ENCODE measurements at places on chromosomes 2 and 18. TPM values are rescaled to one million over a fixed set of nuclear protein-coding genes. Genes with fewer than 3 reads are reported as not detected.

MC2R gene
- not detected for total RNA-seq

UCN gene
- total RNA-seq, result 2.3 TPM

CCDC74A gene
- total RNA-seq, result 17.5 TPM

COBLL1 gene
- total RNA-seq, result 4.1 TPM

GPAT2 gene
- 5.4 TPM for total RNA-seq

FAM237A gene
- not detected for total RNA-seq

LRRC30 gene
- total RNA-seq, result not detected

GALNT14 gene
- total RNA-seq, result not detected

KIAA2012 gene
- 0.76 TPM for total RNA-seq

ZNF385B gene
- total RNA-seq, result not detected

SERPINB5 gene
- total RNA-seq, result not detected

ESPNL gene
- total RNA-seq, result 0.34 TPM

ALPG gene
- total RNA-seq, result not detected

ANKRD29 gene
- total RNA-seq, result 17.6 TPM

OSR1 gene
- 16.4 TPM for total RNA-seq

TEX44 gene
- total RNA-seq, result not detected

G6PC2 gene
- total RNA-seq, result not detected

LAMA3 gene
- 59.5 TPM for total RNA-seq

GALNT3 gene
- 17.7 TPM for total RNA-seq

C2orf72 gene
- total RNA-seq, result not detected

RPRM gene
- total RNA-seq, result 54.1 TPM

EVX2 gene
- not detected for total RNA-seq

EMX1 gene
- total RNA-seq, result not detected

RAX gene
- not detected for total RNA-seq

CD8B2 gene
- not detected for total RNA-seq

ZC3H15 gene
- total RNA-seq, result 28.2 TPM

HJURP gene
- not detected for total RNA-seq

SKA1 gene
- 5.5 TPM for total RNA-seq

CCL20 gene
- not detected for total RNA-seq

OLA1 gene
- 33.8 TPM for total RNA-seq

ALPP gene
- total RNA-seq, result not detected

All from uterus (tissue), 4 donors.